Activated CD4-positive, alpha-beta T cell treated with anti-CD3 and anti-CD28 coated beads, Interleukin-2, amount 50 U/mL, for 4 hours (primary cell): ENCODE measurements at places on chromosomes 2 and 18.

- no peak for DNase-seq
These were observed 244.1 kb downstream of the ACKR3 start for GRCh38 chr2:236813766-236814165.

- DNase-seq, result no peak
These were observed 37.6 kb upstream of the ITGA6 start for GRCh38 chr2:172389685-172390339.

- no peak for DNase-seq
These were observed 53.1 kb downstream of the RAMP1 start for GRCh38 chr2:237912271-237913192.

GRCh38 chr18:79123948-79124347, 54.8 kb downstream of the ATP9B start:
- DNase-seq, result no peak

DNA sequence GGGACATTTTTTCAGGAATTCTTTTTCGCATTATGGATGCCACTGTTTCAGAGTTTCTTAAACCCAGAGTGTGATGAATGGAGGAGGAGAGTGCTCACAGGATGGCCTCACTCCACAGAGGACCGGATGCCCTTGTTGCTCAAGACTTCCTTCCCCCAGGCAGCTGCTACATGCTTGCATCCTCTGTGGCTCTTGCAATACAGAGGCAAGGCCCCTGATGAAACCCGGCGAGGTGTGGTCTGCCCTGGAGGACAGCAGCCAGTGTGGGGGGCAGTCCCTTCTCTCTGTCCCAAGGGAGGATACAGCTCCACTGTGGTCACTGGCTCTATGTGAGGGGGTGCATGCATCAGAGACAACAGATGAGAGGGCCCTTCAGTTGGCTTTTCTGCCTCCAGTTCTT, 109.6 kb downstream of the SH3RF3 start:
- DNase-seq, result no peak

DNA sequence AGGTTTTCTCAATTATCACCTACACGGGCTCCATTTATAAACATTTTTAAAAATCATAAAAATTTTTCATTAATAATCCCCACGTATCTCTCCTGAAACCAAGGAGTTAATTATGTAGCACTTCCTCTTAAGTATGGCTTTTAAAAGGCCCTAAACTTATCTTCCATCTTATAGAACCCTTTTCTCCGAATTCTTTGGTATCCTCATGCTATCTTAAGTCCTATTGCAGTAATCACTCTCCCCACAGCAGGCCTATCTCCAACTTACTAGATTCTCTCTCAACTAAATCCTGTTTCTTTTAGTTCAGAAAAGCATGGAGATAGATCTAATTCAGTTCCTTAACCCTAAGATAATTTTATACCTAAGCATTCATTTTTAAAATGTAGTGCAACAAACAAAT, 26.2 kb downstream of the RPRD1A start:
- no peak for DNase-seq

GRCh38 chr2:161400076-161400475, 16.0 kb upstream of the TBR1 start:
- DNase-seq, result no peak

DNA sequence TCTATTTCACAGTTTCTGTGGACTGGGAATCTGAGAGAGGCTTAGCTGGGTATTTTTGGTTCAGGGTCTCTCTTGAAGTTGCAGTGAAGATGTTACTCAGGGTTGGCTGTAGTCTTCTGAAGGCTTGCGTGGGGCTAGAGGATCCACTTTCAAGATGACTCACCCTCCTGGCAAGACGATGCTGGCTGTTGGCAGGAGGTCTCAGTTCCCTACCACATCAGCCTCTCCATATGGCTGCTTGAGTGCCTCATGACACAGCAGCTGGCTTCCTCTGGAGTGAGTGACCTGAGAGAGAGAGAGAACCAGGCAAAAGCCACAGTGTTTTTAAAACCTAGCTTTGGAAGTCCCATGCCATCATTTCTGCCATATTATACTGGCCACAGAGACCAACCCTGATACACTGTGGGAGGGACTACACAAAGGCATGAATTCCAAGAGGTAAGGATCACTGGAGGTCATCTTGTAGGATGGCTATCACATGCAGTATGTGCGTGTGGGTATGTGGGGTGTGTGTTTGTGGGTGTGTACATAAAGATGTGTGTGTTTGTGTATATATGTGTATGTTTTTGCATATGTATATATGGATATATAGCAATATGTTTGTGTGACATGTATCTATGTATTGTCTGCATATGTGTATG, 25.1 kb downstream of the DNPEP start:
- DNase-seq, result no peak

GRCh38 chr2:161946489-161947107, 127.4 kb downstream of the DPP4 start:
- no peak for DNase-seq

DNA sequence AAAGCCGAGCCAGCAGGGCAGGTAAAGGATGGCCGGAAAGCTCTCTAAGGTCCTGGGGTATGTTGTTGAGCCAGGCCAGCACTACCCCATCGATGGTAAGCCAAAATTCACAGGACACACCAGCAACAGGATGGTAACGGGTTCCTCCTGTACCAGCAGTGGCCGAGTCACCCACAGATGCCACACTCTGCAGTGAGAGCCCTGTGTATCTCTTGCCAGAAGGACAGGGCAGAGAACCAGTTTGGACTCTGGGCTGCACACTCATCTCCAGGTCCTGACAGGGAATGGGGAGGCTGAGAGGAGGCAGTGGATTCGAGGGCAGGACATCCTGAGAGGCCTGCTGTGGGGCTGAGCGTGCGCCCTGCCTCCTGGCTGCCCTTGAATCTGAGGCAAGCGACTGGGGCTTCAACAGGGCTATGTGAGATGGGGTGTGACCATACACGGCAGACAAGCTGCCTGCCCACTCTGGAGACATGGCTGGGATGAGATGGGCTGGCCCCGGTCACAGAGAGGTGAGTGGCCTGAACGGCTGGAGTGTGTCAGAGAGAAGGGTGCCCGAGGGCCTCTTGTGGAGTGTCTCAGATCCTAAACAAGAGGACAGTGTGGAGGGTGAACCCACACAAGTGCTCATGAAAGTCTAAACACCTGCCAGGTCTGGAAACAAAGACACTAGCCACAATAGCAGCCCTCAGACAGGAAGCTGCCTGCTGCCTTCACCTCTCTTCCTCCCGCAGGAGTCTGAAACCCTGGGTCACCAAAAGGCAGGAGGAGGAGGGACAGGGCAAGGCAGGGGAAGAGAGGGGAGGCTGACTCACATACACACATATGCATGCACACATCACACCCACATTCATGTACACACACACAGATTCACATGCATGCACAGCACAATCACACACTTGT, 182.3 kb downstream of the LOXHD1 start:
- no peak for DNase-seq

GRCh38 chr2:25567406-25567805, 106.0 kb downstream of the DTNB start:
- no peak for DNase-seq

DNA sequence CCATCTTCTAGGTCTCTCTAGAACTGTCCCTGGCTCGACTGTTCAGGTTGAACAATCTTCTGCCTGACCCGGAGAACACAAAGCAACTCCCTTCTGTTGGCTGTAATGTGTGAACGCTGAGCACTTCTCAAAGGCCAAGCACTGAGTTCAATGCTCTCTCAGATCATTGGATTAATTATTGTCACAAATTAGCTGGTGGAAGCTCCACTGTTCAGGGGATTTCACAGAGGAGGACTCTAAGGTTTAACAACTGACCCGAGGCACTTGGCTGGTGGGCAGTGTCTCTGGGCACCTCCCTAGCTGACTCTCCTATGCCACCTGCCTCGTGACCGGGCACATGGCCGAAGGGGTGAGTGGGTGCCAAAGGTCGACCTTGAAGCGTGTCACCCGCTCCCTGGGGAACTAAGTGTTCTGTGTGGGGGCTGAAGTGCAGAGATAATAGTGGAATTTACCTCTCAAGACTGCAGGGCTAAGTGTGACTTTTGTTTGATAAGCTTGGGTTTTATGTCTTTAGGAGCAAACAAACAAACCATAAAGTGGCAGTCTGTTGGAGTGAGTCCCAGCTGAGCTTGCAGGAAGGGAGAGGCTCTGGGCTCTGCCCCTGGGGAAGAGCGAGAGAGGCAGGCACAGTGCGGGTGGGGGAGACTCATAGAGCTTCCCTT, 64.8 kb downstream of the BCL2L11 start:
- DNase-seq, result no peak

DNA sequence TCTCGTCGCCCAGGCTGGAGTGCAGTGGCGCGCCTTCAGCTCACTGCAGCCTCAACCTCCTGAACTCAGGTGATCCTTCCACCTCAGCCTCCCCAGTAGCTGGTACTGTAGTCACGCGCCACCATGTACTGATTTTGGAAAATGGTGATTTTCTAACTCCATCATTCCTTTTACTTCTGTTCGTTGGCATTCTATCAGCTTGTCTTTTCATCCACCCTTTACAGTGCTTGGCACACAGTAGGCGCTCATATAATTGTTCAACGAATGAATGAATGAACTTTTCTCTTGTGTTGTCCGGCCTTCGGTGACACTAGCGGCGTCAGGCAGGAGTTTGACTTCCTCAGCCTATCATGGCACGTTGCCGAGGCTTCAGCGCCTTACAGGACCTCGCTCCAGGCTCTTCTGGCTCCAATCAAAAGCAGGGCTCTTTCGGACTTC, 373 bp upstream of the MTHFD2 start:
- no peak for DNase-seq

DNA sequence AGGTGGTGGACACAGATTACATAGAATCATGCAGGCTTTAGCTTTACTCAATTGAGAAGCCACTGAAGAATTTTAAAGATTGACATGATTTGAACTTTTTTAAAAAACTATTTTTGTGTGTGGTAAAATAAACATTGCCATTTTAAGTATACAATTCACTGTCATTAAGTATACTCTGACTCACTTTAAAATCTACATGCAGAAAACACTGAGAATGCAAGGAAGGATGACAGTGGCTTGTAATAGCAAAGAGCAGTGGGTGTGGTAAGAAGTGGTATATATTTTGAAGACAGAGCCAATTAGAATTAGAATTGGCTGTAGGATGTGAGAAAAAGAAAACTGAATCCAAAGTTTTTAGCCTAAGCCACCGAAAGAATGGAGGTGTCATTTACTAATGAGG, 14.9 kb downstream of the TRMT61B start:
- no peak for DNase-seq

GRCh38 chr2:151087377-151087776, 174.3 kb downstream of the RBM43 start:
- no peak for DNase-seq

DNA sequence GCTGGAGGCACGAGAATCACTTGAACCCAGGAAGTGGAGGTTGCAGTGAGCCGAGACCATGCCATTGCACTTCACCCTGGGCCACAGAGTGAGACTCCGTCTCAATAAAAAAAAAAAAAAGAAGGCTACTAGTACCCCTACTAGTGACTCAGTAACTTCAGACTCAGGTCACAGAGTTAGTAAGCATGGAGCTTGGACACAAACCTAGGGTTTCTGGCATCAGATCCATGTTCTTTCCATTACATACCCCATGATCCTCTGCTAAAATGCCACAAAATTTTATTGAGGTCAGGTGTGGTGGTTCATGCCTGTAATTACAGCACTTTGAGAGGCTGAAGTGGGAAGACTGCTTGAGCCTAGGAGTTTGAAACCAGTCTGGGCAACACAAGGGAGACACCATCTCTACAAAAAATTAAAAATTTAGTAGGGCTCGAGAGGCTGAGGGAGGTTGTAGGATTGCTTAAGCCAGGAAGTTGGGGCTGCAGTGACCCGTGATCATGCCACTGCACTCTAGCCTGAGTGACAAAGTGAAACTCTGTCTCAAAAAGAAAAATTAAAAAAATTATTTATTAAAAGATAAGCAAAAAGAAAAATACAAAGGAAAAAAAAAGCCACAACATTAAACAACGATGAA, 45.1 kb downstream of the DHX57 start:
- no peak for DNase-seq

- no peak for DNase-seq
These were observed 11.7 kb upstream of the SCRN3 start for GRCh38 chr2:174383796-174384195.

- DNase-seq, result no peak
These were observed 740.3 kb downstream of the SATB2 start for GRCh38 chr2:198717451-198717850.

DNA sequence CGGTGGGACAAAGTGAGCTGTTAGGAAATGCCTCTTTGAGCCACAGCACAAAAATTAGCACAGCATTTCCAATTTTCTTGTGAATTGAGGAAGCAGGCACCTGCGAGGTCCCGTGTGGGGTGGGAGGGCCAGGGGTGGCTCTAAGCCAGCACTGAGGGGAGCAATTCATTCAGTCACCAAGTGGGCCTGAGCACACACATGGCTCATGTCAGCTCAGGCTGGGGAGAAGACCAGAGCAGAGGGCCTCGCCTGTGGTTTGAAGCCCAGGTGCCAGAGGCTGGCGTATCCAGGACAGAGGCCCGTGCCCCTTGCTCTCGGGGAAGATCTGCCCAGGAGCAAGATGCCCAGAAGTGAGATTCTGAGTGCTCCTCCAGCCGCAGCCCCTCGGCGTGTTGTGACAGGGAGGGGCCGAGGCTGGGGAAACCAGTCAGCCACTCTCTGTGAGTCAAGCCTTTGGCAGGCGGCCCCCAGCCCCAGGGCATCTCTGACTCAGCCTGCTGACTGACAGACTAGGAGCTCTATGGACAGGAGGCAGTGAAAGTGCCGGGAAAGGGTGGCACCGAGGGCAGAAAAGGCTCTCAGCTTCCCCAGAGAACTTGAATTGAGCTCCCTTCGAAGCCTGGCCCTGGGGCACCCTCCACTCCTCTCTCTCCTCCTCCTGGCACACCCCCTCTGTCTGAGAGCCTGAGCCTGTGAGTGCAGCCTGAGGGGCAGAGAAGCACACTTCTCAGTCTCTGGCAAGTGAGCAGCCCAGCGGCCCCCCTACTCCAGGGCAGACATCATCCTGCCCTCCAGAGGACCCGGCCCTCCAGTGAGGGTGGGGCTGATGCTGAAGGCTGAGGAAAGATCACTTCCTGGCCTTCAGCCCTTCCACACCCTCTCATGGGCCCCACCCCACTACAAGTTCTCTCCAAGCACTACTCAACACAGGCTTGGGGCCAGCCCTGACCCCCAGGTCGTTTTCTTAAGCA, 32.3 kb downstream of the CYP26B1 start:
- no peak for DNase-seq

- DNase-seq, result no peak
These were observed 13.4 kb downstream of the ATP8B1 start for GRCh38 chr18:57789759-57790158.
